ENCODE measurements at places on chromosomes 13 and 19.

- no peak for DNase-seq
Observed at GRCh38 chr13:109645831-109646230, 140.6 kb downstream of the IRS2 start.

GRCh38 chr13:113862191-113862930 is 1.5 kb downstream of the GAS6 start:
- DNase-seq = peak; percentile 30

- no peak for DNase-seq
Observed at GRCh38 chr13:71350886-71351285, 516.1 kb downstream of the DACH1 start.

DNA sequence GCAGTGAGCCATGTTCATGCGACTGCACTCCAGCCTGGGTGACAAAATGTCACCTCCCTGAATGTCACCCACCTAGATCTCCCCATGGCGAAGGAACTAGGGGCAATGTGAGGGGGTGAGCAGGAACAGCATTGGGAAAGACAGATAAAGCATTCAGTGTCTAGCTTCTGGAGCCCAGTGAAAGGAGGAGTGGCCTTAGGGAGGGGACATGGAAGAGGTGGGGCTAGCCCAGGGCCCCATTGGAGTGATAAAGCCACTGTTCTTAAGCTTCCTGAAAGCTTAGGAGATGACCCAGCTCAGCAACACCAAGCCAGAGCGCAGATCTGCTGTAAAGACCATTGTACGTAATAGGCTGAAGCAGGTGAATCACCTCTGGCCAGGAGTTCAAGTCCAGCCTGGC is 13.0 kb upstream of the KCNN1 start:
- no peak for DNase-seq

DNA sequence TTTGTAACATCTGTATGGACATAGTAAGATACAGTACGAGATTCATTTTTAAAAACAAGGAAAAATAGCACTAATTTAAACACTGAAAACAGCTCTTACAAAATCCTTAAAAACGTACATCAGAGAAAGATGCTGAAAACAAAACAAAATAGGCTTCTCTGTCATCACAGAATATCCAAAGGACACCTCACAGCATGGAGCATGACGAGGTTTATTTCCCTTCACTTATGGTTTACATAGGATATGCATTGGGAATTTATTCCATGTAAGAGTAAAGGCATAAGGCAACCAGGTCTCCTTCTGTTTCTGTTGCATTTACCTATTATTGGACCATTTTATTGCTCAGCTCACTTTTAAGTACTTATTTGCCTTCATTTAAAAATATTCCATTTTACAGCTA is 3.0 kb downstream of the KCTD12 start:
- no peak for DNase-seq

DNA sequence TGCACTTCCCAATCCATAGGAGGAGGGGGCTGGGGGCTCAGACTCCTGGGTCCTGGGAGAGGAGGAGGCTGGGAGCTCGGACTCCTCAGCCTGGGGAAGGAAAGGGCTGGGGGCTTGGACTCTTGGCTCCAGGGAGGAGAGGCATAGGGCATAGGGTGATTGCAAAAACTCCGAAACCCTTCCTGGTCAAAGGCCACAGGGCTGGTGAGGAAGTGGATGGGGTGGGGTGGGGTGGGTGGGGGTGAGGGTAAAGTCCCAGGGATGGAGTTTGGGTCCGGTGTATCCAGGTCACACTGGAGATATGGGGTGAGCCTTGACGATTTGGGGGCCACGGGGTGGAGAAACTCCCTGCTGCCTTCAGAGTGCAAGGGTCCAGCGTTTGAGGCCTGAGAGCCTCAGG is 2.8 kb downstream of the MYH14 start:
- no peak for DNase-seq

DNA sequence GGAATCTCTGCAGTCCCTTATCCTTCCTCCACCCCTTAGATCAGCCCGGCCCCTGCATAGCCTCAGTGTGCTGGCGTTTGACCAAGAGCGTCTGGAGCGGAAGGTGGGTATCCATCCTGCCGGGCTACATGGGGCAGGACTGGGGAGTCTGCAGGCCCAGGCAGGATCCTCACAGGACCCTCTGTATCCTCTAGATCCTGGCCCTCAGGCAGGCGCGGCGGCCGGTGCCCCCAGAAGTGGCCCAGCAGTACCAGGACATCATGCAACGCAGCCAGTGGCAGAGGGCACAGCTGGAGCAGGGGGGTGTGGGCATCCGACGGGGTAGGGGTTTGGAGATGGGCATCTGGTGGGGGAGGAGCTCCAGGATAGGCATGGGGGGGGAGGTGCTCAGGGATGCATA is 8.9 kb downstream of the PODNL1 start:
- no peak for DNase-seq

DNA sequence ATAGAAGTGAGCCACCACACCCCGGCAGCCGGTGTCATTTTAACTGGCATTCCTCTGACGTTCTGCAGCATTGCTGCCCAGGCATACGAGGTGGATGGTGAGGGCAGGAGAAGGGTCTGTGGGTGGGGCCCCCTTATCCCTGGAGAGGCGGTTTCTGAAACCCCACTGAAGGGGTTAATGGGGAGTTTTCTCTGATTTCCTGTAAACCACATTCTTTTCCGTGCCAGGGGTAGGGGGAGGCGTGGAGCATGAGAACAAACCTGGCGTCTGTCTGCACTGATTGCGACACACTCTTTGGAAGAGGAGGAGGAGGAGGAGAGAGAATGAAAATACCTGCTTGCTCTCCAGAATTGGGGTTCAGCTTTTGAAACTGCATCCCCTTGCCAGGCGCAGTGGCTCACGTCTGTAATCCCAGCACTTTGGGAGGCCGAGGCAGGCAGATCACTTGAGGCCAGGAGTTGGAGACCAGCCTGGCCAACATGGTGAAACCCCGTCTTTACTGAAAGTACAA is 2.7 kb upstream of the C3 start:
- peak; percentile 76 for DNase-seq

GRCh38 chr19:52622261-52622660 is 15.9 kb downstream of the ZNF83 start:
- DNase-seq = no peak

- DNase-seq = no peak
Observed at GRCh38 chr19:13301627-13302334, 151.6 kb downstream of the IER2 start.

GRCh38 chr13:84528408-84529070 is 646.3 kb upstream of the SLITRK1 start:
- DNase-seq = no peak

GRCh38 chr13:72004246-72004645 is 137.2 kb upstream of the DACH1 start:
- no peak for DNase-seq

DNA sequence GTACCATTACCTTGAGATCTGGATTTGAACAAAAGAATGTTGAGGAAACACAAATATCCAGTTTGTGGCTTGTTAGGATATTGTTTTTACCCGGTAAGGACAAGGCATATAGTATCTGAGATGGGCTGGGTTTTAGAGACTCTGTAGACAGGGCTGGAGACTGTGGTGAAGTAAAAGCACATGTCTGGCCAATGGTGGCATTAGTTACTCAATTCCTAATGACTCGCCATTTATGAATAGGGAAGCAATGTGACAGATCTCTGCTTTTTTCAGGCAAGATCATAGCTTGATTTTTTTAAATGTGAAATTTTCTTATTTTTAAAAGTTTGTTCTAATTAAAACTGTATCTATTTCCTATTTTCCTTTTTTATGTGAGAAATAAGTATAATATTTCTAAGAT is 371.1 kb upstream of the SPRY2 start:
- DNase-seq = no peak

- no peak for DNase-seq
Observed at GRCh38 chr13:50213526-50213925, 198.3 kb downstream of the KCNRG start.

- DNase-seq = peak; percentile 78
Observed at GRCh38 chr19:34220472-34221063, 33.8 kb upstream of the GARRE1 start.

GRCh38 chr13:71242201-71242600 is 624.8 kb downstream of the DACH1 start:
- DNase-seq = no peak

DNA sequence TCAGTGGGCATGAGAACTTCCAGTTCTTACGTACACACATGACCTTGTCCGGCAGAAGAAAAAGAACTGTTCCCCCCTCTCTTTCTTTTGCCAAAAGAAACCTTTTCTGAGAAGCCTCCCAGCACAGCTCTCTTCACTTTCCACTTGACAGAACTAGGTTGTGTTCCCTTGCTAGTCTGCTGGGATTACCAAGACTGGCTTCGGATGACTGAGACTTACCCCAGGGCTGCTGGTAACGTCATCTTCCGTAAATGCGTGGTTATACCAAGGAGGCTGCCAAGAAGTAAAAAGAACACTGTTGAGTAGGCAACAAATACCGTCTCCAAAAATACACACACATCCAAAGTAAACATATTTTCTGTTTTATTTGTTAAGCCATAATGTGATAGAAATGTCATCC is 908.2 kb downstream of the EFNB2 start:
- DNase-seq = no peak

- DNase-seq = no peak
Observed at GRCh38 chr13:34277936-34278335, 460.0 kb downstream of the RFC3 start.

- DNase-seq = peak; percentile 20
Observed at GRCh38 chr13:42654722-42655121, 80.8 kb downstream of the TNFSF11 start.

DNA sequence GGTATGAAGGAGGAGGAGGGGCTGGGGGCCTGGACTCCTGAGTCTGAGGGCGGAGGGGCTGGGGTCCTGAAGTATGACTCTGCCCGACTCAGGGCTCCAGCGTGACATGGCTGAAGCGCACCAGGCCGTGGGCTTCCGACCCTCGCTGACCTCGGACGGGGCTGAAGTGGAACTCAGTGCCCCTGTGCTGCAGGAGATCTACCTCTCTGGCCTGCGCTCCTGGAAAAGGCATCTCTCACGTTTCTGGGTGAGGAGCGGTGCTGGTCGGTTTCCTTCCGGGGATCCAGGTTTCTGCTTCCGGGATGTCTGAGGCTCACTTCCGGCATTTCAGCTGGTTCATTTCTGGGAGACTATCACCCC is 1.2 kb downstream of the CPT1C start:
- no peak for DNase-seq

GRCh38 chr13:79659121-79659521 is 178.2 kb downstream of the NDFIP2 start:
- DNase-seq = peak; percentile 81

DNA sequence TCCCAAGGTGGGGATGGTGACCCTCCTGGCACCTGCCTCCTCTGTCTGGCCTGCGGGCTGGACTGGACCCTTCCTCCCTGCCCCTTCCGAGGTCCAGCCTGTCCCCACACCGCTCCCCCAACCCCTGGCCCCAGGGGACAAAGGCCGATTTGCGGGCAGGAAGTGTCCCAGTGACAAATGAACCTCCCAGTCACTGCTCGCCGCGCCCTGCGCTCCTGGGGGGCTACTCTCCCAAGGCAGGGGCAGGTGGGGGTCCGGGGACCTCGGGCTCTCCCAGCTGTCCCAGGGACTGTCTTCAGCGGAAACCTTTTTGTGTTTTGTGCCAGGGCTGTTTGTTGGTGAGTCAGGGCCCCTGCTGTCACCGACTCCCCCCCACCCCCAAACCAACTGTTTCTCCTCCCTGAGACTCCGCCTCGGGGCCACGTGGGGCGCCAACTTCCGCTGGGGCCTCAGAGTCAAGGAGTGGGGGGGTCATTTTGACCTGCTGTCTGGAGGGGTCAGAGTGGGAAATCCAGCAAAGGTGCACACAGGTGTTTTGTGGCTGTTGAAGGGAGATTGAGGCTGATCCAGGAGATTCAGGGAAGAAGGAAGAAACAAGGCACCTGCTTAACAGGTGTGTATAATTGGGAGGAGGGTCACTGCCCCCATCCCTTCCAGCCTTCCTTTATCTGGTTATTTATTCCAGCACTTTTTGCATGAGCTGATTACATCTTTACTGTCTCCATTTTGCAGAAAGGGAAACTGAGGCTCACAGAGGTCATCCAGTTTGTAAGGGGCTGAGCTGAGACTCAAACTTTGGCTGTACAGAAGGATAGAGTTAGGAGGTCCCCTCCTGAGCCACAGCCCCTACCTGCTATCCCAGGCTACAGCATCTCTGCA is 831 bp downstream of the PGPEP1 start:
- DNase-seq = peak; percentile 23

- peak; percentile 43 for DNase-seq
Observed at GRCh38 chr19:18274219-18274780, at the start of gene IQCN. Gene IQCN (minus strand): TSS chr19:18274452. CDS start chr19:18269478, 4,974 bp downstream.

DNA sequence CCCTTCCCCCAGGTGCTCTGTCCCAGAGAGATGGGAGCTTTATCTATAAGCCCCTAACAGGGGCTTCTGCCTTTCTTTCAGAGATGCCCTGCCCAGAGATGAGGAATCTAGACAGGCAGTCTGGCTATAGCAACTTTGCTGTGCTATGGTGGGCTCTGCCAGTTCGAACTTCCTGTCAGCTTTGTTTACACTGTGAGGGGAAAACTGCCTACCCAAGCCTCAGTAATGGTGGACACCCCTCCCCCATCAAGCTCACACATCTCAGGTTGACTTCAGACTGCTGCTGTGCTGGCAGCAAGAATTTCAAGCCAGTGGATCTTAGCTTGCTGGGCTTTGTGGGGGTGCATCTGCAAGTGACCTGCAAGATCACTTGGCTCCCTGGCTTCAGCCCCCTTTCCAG is 21.5 kb downstream of the CYSLTR2 start:
- no peak for DNase-seq

- no peak for DNase-seq
Observed at GRCh38 chr13:49341941-49342340, 94.2 kb downstream of the CDADC1 start.

GRCh38 chr13:50800091-50800739 is 43.3 kb downstream of the DLEU7 start:
- DNase-seq = no peak

DNA sequence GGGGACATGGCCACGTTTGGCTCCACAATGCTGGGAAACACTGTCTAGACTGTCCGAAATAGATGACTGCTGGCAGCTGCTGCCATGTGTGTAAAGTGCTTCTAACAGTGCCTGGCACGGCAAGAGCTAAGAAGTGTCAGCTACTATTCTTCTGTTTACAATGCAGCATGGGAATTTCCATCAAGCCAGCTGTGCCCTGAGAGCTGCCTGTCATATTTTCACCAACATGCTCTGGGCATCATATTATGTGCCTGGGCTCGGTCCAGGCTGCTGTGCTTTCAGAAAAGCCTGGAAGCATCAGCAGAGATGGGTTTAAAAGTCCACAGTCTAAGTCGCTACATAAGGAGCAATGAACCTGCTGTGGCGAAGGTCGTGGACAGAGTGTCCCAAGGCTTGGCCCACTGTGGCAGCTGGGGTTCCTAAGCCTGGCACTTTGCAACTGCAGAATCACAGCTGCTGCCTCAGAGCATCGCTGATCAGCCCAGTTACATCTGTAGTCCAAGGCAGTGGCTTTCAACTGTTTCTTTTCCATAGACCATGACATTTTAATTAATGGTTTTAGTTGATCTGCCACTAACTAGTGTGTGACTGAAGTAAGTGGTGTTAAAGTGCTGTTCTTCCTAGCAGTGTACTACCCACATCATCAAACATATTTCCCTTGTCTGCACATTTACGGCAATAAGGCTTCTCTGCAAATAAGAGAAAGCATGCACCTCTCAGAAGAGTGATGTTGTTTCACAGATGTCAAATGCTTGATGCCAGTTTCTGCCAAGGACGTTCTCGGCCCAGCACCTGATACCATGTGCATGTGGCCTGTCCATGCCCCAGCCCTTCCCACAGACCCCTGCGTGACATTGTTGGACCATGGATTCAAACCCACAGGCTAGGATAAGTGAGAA is 95.7 kb upstream of the C1QTNF9B start:
- DNase-seq = no peak

- DNase-seq = no peak
Observed at GRCh38 chr13:102310691-102311418, 91.0 kb downstream of the FGF14 start.

All from fibroblast of the aortic adventitia (primary cell).